SK-N-DZ (cell line): ENCODE measurements at places on chromosomes 4 and X.

- DNase-seq: peak; percentile 26
Observed at GRCh38 chrX:35919536-35920309, at the start of gene CFAP47. CFAP47 (plus strand) TSS chrX:35919734; CDS start chrX:35919800, 66 bp downstream.

DNA sequence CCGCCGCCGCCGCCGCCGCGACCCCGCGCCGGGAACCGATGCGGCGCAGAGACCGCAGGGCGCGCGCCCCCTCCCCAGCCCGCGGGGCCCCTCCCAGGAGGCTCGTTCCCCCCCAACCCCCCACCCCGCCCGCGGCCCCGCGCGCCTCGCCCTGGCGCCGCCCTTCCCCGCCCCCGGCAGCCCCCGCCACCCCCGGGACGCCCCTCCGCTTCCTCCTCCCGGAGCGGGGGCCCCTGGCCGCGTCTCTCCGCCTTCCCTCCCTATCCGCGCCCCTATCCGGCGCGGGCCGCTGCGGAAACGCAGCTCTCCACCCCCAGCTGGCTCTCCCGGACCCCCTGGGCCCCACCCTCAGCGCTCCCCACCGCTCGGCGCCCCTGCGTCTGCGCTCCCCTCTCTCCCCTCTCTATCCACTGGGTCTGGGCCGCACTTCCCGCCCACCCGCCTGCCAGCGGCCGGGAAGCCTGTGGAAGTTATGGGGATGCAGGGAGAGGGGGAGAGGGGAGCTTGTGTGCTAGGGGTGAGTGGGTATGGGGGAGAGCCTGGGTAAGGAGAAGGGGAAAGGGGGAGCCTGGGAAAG lies at the start of gene TMEM271:
TMEM271 (minus strand) TSS at position 51 of the 577 bp plus-strand sequence. CDS start 233 bp downstream, outside the sequence.
- peak; percentile 60 for DNase-seq

DNA sequence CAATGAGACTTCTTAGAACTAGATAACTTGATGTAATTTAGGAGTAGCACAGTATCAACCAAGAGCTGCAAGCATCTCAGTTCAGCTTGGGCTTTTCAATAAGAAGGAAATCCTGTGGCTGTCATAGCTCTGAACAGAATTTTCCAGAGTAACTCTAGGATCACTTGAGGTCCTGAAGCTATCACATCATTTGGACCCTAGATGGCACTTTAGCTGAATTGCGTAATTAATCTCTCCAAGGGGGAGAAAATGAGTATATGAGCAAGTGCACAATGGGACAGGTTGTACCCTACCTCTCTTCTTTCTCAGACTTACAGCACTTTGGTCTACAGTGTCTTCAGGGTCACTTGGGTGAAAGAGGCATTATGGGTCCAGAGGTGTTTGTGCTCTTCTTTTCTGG lies 45.2 kb downstream of the SLC4A4 start:
- no peak for DNase-seq

- DNase-seq: no peak
Observed at GRCh38 chr4:2691952-2692435, 64.1 kb downstream of the TNIP2 start.

DNA sequence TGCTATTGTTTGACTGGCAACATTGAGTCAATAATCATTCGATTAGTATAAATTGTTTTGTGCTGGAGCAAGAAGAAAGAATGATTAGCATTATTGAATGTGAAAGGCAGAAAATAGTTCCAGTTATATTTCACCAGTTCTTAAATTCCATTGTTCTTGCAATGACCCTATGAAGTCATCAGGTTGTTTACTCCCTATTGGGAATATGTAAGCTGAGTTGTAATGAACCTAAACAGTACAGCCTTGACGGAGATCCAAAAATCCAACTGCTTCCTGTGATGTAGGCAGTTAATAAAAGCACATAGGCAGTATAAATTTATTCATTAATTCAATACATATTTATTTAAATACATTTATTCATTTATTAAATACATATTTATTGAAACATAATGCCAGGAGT lies 947.5 kb downstream of the PCDH7 start:
- DNase-seq: no peak

DNA sequence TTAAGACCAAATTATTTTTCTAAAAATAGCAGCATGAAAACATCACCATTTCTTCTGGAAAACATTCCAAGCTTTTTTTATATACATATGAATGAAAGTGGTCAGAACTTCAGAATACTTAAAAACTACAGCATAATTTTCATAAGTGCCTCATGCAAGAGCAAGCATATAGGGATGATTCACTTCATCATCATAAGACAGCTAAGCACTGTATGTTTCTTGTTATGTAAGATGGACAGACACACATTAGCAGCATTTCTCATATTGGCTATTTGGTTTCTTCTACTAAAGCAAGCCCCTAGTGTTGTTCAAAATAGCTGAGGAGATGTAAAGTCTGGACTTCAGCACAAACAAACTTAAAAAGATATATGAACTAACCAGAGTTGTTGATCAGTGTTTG lies 213.1 kb upstream of the NOCT start:
- DNase-seq: no peak

GRCh38 chr4:145533961-145534360 lies 52.3 kb downstream of the SMAD1 start:
- DNase-seq: no peak

DNA sequence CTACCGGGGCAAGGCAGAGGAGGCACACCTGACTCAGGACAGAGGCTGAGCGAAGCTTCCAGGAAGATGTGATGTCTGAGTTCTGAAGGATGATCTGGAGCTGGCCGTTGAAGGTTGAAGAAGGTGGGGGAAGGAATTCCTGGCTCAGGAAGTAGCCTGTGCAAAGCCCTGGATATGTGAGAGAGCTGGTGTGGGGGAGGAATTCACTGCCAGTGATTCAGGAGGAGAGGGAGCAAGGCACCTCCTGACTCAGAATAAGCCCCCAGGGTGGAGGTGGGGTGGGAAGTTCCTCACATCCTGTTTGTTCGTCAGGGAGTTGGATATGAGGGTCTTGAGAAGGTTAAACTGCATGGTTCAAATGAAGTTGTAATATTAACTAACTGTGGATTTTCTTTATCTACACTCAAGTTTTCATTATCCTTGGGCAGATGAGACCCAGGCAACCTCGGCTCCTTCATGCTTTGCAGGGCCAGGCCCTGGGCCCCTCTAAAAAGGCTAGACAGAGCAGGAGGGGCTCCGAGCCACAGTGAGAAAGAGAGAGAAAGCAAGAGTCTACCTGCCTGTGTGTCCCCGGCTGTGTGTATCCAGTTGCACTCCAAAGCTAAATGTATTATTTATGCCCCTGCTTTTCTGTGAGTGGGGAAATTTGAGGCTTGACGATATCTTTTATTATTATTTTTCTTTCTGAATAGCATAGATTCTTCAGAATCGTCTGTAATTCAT lies 7.1 kb downstream of the NHSL2 start:
- DNase-seq: no peak

DNA sequence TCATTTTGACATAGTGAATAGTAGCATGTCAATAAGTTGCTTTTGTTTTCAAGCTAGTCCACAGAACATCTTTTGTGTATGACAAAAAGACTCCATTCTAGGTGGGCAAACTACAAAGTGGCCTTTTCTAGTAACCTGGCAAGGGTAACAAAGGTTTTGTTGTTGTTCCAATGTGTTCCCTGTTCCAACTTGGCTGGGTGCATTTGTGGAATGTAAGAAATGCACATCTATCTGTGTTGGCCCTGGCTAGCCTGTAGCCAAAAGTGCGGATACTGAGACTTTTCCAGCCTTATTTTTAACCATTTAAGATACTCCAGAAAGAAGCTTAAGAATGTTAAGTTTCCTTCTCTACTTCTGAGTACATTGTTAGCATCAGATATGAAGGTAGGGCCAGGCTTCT lies 118.7 kb upstream of the CHRDL1 start:
- no peak for DNase-seq

GRCh38 chrX:9414416-9414815 lies 50.4 kb upstream of the TBL1X start:
- no peak for DNase-seq

DNA sequence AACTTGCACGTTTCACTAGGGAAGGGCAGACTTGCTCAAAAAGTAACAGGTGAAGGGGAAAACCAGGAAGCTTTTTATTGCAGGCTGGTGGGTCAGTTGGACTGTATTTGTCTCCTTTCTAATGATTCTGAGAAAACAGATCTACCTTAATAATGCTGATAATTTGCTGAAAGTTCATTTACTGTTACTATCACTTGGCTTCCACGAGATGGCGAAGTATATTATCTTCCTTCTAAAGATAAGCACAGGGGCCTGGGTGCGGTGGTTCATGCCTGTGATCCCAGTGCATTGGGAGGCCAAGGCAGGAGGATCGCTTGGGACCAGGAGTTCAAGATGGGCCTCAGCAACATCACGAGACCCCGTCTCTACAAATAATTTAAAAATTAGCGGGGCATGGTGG lies 16.4 kb downstream of the CCKAR start:
- DNase-seq: no peak

DNA sequence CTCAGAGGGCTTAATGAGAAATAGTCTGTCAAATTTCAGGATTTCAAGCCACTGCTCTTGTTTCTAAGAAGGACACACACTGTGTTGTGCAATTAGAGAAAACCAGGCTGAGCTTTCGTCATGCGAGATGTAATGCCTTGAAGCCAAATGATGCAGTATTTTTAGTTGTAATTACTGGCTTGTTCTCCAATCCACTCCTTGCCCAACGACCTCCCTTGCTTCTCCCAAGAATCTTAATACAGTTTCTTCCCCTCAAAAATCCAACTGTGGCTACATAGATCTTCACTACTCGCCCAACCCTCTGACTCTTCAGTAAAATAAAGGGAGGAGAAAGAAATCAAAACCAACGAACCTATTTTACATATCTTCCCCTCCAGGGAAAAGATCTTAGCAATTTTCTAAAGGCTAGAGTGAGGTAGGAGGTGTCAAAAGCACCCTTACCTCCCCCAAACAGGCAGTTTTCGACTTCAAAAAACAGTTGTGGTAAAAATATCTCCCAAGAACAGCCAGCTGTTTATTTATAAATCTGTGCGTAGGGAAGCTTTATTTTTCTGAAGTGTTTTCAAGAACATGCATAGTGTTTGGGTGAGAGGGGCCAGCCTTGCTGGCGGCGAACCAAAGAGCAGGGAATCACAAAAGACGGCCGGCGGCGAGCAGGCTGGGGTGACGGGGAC lies 68.7 kb downstream of the MGST2 start:
- peak; percentile 11 for DNase-seq

GRCh38 chr4:107196312-107196711 lies 160.2 kb upstream of the DKK2 start:
- no peak for DNase-seq

DNA sequence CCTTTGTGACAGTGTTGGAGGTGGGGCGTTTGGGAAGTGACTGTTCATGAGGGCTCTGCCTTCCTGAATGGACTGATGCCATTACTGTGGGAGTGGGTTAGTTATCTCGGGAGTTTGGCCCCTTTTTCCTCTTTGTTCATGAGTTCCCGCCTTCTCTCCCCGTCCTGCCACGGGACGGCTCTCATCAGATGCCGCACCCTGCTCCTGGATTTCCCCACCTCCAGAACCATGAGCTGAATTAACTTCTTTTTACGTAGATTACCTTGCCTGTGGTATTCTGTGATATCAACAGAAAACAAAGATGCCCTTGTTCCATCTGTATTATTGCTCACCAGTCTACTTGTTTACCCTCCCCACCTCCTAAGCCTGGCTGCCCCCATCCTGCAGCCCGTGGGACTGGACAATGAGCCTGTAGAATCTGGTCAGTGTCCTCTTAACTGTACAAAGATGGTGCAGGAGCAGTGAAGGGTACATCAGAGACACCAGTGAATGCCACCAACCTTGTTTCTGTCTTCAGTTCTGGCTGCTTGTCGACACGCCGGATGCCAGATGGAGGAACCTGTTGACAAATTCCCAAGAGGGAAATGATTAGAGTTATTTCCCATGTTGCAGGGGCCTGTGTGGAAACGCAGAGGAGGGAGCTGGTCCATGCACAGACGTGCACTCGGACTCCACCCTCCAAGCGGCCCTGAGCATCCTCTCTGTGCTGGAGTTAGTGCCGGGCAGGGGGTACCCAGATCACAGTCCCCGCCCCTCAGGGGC lies 104.7 kb downstream of the ABLIM2 start:
- DNase-seq: no peak

- DNase-seq: no peak
Observed at GRCh38 chr4:39205000-39205399, 22.7 kb downstream of the WDR19 start.

GRCh38 chr4:102808009-102808408 lies 19.3 kb downstream of the UBE2D3 start:
- DNase-seq: no peak

DNA sequence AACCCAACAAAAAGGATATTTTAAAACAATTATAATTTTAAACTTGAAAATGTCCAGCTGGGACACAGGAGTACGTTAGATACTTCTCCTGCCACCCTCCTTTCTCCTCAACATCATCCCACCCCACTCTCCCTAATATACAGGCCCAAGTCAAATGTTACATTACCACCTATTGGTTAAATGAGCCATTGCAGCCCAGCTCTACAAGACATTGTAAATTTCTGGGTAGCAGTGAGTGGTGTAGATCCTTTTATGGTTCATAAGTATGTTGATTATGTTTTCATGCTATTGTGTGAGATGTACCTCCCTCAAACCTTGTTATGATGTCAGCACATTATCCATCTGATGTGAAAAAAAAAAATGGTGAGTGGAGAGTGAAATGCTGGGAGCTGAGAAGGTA lies 187.1 kb upstream of the BCOR start:
- no peak for DNase-seq

DNA sequence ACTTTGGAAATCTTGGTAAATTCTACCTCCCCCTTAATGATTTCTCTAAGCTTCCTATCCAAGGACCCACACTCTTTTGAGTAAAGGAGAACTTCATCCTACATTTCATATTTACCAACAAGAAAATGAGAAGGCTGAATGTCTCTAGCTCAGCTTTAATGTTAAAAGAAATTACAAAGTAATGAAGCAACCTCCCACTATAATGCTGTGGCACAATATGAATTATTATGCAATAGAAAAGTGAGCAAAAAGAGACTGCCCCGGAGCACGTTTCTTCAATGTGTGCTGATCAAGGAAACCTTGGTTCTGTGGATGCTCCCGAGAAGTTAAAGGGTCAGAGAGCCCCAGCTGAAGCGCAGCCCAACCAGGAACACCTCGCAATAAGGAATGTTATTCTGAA lies 9.1 kb upstream of the TBC1D1 start:
- no peak for DNase-seq

- no peak for DNase-seq
Observed at GRCh38 chr4:99134586-99134985, 9.5 kb downstream of the ADH4 start.

- no peak for DNase-seq
Observed at GRCh38 chrX:131564553-131565229, 20.8 kb downstream of the OR13H1 start.

- DNase-seq: no peak
Observed at GRCh38 chr4:61727286-61727685, 527.2 kb downstream of the ADGRL3 start.

- DNase-seq: no peak
Observed at GRCh38 chrX:48461830-48462229, 8.2 kb downstream of the SLC38A5 start.

GRCh38 chr4:185773419-185773818 lies 38.6 kb downstream of the SORBS2 start:
- DNase-seq: no peak

DNA sequence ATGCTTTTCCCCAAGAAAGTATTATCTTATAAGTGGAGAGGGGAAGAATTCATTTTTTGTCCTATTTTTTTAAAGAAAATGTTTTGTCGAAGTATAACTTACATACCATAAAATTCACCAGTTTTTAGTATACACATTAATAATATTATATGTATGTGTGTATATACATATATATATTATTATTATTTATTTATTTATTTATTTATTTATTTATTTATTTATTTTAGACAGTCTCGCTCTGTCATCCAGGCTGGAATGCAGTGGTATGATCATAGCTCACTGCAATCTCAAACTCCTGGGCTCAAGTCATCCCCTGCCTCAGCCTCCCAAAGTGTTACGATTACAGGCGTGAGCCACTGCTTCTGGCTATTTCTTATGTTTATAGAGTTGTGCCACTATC lies 334.1 kb downstream of the ZNF674 start:
- DNase-seq: no peak

- DNase-seq: no peak
Observed at GRCh38 chr4:70808151-70808550, 31.5 kb downstream of the GRSF1 start.
